ENCODE measurements at places on chromosomes 6 and 20.

DNA sequence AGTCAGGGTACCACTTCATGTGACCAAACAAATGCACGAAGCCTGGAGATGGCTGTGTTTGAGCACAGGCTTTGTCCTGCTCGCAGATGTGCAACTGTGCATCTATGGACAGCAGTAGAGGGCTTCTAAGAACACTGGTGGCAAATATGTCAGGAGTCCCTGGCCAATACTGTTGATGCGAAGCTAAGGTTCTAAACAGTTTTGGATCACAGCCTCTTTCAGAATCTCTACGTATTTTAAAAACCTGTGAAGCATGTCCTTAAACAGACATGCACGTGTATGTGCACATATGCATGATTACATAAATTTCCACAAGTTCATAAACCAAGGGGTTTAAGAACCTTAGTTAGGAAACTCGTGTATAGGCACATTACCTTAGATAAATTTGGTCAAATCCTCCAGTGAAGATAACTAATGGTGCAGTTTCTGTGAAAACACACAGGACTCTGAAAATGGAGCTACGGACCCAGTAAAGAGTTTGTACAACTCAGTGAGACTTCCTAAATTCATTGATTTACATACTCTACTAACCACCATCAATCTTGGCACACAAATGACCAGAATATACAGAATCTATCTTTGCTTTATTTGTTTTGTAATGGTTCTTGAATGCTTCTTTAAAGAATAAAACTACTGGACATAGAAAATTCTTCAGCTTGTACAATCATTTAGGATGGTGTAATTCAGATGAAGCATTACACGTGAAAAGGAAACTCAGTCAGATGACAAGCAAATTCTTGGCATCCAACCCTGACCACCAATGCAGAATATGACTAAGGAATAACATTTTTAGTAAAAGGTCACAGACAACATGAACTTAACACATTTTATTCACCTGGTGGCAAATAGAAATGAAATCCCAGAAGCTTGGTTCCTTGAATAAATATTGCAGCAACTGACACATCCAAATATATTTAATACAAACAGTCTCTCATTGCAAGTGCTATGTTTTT lies 27.4 kb downstream of the KCNQ5 start:
- DNase-seq: peak; percentile 87

GRCh38 chr6:162798546-162799266 lies 70.9 kb downstream of the PACRG start:
- DNase-seq: no peak

DNA sequence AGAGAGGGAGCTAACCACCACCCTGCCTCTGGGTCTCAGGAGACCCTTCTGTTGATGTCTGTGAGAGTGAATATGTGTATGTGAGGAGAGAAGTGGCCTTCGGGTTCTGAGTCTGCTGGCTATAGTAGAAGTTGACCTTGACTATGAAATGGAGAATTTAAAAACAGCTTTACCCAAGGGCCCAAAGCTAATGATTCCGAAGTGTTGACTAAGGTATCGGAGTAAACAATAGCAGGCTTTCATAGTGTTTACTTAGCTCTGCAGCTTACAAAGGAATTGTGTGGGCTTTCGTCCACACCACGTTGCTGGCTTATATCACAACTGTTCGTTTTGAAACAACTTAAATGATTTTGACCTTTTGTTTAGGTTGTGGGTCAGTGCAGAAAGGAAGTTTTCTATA lies 126.5 kb upstream of the JAG1 start:
- no peak for DNase-seq

DNA sequence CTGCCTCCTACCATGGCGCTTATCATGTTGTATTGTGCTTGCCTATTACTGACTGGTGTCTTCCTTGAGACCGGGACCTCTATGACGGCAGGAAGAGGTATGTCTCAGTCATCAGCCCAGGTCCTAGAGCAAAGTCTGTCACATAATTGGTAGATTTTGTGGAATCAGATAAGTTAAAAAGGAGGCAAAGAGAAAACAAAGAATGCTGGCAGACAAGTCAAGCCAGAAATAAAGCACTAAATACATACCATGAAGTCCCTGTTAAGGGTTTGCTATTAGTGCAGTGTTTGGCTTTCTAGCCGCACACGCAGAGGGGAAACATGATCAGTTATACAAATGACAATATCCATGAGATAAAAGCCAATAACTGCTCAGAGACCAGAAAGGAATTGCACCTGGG lies 6.0 kb downstream of the TOMM34 start:
- no peak for DNase-seq

- DNase-seq: peak; percentile 96
These were observed 255.9 kb downstream of the SYNE1 start for GRCh38 chr6:152380993-152381898.

DNA sequence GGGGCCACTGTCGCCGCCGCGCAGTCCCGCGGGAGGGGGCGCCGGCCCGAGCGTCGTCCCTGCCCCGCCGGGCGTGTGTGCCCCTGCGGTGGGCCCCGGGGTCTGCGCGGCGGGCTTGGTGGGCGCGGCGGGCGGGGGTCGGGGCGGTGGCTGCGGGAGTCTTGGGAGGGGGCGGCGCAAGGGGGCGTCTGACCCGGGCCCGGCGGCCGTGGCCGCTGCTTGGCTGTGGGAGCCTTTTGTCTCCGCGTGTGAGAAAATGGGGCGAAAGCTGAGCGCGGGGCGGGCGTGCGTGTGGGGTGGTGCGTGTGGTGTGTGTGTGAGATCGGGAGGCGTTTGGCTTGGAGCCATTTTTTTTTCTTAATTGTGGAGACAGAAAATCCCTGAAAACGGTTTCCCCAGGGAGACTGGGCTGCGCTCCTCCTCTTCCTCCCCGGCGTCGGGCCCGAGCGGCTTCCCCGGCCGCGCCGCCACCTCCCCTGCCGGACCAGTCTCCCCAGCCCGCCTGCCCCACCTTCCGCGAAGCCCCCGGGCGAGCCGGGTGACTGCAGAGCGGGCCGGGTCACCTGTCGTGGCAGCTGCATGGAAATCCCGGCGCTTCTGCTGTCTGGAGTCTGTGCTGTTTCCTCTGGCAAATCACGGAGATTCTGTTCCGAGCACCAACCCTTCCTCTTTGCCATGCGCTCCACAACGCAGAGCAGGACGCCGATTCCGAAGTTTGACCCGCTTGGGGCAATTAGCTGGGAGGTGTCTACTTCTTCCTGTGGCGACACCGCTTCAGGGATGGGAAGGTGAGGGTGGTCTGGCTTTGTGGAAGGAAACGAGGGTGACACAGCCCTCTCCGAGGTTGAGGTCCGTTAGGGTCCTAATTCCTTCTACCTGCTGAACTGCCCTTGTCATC lies 64.4 kb downstream of the GTF2H5 start:
- peak; percentile 73 for DNase-seq

GRCh38 chr6:52317841-52318581 lies 33.5 kb upstream of the MCM3 start:
- DNase-seq: peak; percentile 52

DNA sequence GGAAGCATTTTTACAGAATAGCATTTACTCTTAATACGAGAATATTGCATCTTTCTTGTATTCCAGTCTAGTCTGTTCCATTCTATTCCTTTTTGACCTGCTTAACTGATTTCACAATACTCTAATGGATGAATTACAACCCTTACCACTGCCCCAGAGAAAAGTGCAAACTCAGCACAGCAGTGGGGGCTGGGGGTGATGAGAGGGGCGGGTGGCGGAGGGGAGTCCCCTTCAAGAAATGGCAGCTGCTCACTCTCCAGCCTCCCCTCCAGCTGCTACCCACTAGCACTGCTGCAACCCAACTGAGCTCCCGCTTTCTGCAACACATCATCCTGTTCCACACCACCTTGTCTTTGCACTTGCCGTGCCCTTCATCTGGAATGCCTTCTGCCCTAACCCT lies 30.1 kb downstream of the PIM1 start:
- no peak for DNase-seq

GRCh38 chr20:50120935-50121693 lies 8.2 kb upstream of the UBE2V1 start:
- peak; percentile 72 for DNase-seq

GRCh38 chr6:117961301-117961700 lies 54.2 kb downstream of the SLC35F1 start:
- DNase-seq: no peak

DNA sequence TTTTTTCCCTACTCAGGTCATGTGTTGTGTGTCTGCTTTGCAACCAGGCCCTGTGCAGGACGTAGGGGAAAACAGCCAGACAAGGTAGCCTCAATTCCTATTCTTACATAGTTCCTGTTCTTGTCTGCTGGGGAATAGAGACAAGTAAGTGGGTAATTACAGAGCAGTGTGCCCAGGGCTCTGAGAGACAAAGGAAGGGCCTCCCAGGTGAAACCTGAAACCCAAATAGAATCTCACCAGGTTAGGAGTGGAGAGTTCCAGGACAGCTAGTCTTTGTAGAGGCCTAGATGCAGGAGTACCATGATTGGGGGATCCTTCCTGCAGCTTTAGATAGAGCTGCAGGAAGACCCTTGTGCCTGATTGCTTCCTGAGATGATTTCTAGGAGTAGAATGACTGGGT lies 48.4 kb downstream of the DHX35 start:
- no peak for DNase-seq

GRCh38 chr20:34736106-34736735 lies 32.1 kb downstream of the TP53INP2 start:
- no peak for DNase-seq
